ENCODE measurements at places on chromosomes 1 and 21.
A peak's percentile ranks its signal among the peaks of the same experiment; 100 is the strongest.

- DNase-seq, result no peak
Measured at GRCh38 chr1:41447995-41448770, 36.3 kb downstream of the EDN2 start.

DNA sequence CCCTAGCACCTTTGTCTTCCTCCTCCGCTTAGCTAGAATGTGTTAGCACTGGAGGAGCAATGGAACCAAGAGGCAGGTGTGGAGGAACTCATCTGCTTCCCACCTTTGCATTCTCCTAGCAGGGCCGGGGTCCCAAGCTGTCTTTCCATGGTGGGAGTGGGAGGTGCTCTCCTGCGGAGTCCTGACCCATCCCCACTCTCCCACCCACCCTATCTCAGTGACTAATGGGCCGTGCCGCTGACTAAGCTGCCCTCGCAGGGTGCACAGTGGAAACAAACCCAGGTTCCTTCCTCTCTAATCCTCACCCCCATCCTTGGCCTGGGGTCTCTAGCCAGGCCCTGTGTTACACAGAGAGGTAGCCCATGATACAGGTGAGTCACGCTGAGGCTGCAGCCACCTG, 177.5 kb downstream of the HIVEP3 start:
- DNase-seq, result no peak

DNA sequence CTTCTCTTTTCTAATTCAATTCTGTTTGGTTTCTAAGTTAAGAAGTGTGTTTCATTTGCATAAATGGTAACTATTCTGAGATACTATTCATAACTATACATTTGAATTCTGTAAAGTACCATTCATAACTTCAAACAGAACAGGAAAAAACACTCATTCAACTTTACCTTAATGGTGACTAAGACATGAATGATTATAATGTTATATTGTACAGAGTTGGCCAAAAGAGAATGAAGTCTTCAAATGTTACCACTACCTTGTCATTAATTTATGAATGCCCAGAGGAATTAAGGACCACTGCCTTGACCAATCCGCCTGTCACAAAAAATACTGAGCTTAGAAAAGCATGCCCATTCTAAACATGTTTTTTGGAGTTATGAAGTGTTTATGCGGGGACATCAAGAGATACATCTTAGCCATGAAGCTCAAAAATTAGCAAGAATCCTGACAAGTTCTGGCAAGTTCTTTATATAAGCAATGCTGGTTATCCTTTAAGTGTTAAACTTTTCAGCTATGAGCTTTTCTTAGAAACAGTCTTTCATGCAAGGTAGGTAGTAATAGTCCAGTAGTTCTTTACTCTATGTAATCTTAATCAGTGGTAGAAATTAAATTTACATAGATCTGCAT, 7.9 kb downstream of the WASF2 start:
- no peak for DNase-seq

- DNase-seq, result no peak
Measured at GRCh38 chr1:93619507-93620171, 62.0 kb downstream of the BCAR3 start.

DNA sequence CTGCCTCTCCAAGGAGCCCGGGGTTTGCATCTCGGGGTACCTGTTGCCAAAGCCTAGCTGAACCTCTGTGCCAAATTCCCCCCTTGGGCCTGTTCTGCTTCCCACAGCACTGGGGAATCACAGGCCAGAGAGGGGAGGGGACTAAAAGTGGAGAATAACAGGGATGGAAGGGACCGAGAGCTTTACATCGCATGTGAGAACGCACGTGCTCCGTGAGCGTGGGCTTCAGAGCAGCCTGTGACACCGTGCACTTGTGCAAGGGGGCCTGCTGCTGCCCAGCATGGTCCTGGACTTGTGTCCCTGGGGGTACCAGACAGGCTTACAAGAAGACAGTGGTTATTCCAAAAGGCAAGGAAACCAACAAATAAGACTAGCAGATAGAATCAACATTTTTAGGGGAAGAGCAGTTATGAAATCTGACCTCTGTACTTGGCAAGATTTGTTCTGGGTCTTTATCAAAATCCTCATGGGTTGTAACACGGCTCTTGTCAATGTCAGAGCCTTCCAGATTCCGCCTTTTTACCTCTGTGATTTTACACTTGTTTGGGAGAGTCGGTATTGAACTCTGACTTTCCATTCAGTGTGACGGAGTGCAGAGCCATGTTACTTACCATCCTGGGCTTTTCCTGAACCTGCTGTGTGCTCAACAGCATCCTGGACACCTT, 36.2 kb upstream of the TNFRSF1B start:
- peak; percentile 63 for DNase-seq

- peak; percentile 82 for DNase-seq
Measured at GRCh38 chr21:26169611-26170470, 729 bp downstream of the APP start.

- DNase-seq, result no peak
Measured at GRCh38 chr1:188023206-188023605, 1194.5 kb downstream of the PLA2G4A start.

- DNase-seq, result no peak
Measured at GRCh38 chr1:67213164-67213563, 46.9 kb downstream of the IL23R start.

DNA sequence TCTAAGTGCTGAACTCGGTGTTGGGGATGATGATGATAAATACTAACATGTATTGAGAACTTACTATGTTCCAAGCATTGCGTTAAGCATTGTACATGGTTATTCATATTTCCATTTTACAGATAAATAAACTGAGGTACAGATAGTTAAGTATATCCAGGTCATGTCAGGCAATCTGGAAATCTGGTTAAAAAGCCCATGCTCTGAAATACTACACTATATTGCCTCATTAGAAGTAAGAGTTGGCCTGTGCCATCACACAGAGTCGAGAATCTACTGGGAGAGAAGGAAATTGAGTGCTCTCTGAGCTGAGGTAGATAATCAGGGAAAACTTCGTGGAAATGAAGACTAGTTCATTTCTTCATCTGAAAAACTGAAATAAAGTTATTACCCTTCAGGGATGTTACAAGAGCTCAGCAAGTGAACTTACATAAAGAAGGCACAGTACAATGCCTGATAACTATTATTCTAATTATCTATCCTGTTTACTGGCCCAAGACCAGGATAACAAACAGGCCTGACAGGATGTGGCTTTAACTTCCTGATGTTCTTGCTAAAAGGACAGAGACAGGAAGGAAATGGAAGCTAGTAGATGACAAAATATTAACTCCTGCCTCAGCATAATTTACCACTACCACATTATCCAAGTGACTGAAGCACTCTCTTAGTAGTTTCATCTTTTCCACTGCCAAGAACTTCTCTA, 85.6 kb downstream of the EPS15 start:
- DNase-seq, result no peak

- DNase-seq, result no peak
Measured at GRCh38 chr1:235739124-235739523, 89.5 kb upstream of the GNG4 start.

DNA sequence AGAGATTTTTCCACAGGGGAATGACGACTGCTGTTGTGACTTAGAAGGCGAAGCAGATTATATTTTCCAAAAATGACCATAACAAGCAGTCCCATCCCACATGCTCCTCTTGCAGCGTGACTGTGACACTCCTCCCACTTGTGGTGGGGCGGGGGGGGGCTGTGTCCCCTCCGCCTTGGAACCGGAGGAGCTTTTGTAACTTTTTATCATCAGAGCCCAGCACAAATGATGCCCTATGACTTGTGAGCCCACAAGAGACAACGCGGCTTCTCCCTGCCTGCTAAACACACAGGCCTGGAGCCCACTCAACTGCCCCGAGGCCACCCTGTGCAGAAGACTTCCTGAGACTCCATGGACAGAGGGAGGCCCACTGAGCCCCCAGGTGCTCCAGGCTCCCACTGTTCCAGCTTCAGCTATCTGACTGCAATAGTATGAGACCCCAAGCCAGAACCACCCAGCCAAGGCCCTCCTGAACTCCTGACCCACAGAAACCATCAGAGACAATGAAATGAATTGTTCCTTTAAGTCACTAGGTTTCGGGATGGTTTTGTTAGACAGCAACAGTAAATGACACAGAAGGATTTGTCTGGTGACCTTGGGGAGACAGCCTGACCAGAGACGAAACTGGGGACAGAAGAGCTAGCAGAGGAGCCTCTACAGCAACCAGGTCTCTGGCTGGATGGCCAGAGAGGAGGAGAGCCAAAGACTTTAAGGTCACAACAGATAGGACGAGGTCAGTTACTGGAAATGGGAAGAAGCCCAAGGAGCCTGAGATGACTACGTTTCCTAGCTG, 58.8 kb downstream of the CAPZB start:
- DNase-seq, result no peak

DNA sequence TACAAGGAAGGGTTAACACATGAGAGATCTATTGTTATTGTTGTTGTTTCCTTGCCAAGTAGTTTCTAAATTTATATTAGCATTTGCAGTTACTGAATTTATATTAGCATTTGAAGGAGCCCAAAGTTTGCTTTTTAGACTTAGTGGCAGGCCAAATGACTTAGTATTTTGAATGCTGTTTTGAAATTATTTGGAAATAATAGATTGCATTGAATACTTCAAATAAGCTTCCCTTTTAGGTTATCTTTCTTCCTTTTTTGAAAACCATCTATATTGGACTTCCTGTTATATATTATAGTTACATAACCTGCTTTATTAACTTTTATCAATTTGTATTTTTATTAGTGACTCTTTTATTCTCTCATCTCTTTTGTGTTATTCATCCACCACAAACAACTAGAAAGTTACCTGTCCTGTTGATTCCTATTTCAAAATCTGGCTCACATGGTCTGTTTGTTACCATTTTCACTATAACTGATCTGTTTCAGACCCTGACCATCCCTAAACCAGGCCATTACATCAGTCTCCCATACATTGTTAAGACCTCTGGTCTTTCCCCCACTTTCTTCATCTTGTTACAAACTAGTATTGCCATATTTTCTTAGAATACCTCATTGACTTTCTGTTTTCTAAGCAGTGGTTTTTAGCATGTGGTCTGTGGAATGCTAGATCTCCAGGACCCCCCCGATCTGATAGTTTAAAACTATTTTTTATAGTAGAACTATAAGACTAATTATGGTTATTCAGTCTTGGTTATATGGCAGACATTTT, 185.2 kb downstream of the RASAL2 start:
- no peak for DNase-seq

DNA sequence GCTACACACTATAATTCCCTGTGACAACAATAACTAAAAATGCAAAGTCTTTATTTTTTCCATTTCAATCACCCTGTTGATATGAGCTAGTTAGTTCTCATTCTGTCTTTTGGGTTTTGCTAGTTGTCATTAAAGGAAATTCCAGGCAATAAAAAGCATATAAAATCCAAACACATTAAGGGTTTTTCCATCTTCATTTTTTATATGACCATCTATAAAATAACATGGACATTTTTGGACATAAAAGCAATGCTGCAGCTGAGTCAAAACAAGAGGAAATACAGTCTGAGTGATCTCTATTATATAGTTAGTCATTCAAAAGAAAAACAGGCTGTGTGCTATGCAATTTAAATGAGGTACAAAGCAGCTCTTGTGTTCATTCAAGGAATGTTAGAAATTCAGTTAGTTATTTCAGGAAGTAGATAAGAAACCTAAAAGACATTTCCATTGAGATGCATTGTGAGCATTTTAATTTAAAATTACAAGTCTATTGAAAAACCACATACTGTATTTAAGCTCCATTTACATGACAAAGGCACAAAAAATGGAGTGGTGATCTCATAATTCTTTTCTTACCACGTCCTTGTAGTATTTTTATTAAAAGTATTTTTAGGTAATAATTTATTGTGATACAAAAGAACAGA, 67.3 kb upstream of the BCL10 start:
- DNase-seq, result no peak

DNA sequence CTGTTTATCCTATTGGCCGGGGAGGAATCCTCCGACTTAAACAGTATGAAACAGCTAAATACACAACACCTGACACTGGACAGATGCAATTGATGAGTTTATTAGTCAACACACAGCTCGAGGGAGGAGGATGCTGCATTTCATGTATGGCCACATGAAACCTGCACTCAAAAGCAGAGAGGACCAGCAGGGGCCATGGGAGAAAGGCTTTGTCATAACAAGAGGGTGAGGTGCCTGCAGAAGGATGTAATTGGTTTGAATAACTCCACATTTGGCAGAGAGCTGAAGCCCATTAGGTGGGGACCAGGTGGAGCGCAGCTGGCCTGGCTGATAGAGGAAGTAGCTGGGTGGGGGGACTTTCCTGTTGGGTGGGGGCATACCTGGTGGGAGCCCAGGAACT, 599.1 kb downstream of the PTPRU start:
- DNase-seq, result peak; percentile 22

DNA sequence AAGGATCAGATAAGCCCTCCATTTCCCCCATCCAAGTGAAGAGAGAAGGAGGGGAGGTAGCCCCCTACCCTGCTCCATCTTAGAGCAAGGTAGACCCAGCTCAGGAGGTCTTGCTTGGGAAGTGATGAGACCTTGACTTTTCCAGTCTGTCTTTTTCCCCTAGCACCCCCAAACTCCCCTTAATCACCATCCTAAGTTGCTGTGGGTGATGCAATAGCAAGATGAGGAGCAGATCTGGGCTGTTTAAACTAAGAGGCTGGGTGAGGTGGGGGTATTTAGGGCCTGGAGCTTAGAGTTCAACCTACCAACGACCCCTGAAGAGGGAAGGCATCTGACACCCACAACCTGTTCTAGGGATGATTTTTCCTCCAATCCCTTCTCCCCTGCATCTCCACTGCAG, 1.7 kb downstream of the ATP1A2 start:
- no peak for DNase-seq

GRCh38 chr1:178034676-178035075, 59.2 kb upstream of the RASAL2 start:
- no peak for DNase-seq
